ENCODE measurements at places on chromosomes 1 and 21.

DNA sequence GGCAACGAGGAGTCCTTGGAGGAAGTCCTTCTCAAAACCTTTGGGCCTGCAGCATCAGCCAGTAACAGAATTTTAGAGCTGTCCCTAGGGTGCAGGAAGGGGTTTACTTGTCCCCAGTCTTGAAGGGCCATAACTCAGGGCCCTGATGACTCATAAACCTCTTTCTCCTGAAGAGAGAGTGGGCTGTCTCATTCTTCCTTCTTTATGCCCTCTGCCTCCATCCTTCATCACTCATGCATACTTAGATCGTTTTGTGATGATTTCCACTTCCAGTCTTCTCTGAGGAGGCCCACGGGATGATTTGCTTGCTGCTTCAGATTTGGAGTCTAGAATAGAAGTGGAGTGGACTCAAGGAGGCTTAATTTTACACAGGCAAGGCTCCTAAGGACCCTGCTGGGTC lies 60.2 kb downstream of the NDUFS5 start:
- peak; percentile 52 for DNase-seq

DNA sequence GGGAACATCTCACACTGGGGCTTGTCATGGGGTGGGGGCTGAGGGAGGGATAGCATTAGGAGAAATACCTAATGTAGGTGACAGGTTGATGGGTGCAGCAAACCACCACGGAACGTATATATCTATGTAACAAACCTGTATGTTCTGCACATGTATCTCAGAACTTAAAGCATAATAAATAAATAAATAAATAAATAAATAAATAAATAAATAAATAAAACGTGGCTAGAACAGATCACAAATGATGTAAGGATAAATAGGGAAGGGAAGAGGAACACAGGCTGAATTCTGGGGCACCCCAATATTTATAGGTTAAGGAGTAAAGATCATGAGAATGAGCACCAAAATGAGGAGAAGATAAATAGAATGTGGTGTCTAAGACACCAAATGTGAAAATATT lies 592.2 kb downstream of the AMY1C start:
- DNase-seq = no peak

- DNase-seq = no peak
Measured at GRCh38 chr1:212242288-212242984, 42.8 kb upstream of the PPP2R5A start.

GRCh38 chr1:147478521-147478920 lies 62.8 kb upstream of the BCL9 start:
- DNase-seq = no peak

DNA sequence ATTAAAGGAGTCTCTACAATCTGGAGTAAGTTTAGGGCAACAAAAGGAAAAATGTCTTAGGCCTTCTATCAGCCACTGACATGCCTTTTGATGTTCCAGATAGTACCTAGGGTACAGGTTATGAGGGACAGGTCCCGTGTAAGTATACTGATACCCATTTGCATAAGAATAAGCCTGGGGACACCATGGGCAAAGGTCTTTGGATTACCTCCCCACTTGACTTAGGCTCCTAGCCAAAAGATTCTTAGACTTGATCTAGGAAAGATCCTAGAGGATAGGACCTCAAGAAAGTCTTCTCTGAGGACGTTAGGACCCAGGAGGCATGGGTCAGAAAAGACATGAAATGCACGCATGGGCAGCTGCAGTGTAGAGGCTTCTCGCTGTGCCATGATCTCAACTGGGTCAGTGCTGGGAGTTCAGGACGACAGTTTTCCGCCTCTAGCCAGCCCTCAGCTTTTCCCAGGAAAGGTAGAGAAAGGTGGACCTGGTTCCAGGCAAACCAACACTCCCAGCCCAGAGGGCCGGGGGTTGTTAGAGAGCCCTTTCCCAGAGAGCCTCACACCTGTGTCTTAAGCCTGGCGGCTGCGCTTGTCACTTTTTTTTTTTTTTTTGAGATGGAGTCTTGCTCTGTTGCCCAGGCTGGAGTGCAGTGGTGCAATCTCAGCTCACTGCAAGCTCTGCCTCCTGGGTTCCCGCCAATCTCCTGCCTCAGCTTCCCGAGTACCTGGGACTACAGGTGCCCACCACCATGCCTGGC lies 26.6 kb downstream of the MSTO1 start:
- DNase-seq = no peak

- DNase-seq = no peak
Measured at GRCh38 chr21:36846631-36847030, 119.8 kb downstream of the HLCS start.

- DNase-seq = no peak
Measured at GRCh38 chr1:196733091-196733970, 41.3 kb upstream of the CFHR3 start.

GRCh38 chr1:224683936-224684335 lies 67.8 kb downstream of the CNIH3 start:
- no peak for DNase-seq

DNA sequence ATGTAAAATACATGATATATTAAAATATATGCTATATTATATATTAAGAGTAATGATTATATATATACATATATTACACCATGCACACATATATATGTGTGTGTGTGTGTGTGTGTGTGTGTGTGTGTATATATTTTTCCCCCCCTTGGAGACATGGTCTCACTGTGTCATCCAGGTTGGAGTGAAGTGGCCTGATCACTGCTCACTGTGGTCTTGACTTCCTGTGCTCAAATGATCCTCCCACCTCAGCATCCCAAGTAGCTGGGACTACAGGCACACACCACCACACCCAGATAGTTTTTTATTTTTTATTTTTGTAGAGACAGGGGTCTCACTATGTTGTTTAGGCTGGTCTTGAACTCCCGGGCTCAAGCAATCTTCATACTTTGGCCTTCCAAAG lies 54.4 kb upstream of the RBM34 start:
- DNase-seq = no peak

GRCh38 chr1:236168716-236169429 lies 26.5 kb downstream of the GPR137B start:
- peak; percentile 47 for DNase-seq

DNA sequence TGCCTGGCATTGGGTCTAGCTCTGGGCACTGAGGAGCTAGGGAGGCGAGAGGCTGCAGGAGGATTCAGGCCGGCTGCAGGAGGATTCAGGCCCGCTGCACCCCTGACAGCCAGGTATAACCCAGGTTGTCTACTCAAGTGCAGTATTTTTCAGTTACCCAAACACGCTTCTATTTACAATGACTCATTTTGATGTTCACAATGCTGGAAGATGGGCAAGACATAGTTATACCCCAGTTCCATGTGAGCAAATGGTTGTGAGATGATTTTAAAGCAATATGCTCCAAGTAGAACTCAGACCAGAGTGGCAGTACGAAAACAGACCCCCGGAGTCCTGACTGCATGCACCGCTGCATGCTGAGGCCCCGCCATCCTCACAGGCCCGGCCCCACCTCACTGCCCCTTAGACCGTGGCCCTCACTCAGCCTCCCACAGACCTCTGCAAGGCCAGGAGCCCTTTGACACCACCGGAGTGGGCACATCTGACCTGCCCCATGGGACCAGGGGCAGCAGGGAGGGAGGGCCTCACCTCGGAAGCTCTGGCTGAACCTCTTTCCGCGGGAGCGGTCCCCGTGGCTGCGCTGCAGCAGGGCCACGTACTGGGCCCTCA lies 553 bp downstream of the LEFTY1 start:
- no peak for DNase-seq

GRCh38 chr1:2623571-2624337 lies 9.1 kb downstream of the MMEL1 start:
- no peak for DNase-seq

DNA sequence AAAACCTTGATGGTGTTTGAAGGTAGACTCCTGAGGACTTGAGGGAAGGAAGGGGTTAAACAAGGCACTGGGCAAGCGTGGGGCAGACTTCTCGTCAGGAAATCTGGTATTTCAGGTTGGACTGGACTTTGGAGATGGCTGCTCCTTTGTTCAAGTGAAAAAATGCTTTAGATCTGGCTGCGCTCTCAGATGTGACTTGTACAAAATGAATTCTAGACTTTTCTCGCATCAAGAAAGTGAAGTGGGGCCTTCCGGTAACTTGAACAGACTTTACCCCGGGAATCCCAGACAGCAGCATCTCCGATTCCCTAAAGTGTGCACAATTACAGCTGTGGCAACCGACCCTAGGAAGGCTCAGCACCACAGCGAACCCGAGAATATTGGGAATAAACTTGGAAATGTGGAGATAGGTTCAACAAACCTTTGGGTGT lies 44.3 kb upstream of the ERRFI1 start:
- DNase-seq = no peak

GRCh38 chr1:202362212-202362611 lies 13.7 kb downstream of the PPP1R12B start:
- no peak for DNase-seq

DNA sequence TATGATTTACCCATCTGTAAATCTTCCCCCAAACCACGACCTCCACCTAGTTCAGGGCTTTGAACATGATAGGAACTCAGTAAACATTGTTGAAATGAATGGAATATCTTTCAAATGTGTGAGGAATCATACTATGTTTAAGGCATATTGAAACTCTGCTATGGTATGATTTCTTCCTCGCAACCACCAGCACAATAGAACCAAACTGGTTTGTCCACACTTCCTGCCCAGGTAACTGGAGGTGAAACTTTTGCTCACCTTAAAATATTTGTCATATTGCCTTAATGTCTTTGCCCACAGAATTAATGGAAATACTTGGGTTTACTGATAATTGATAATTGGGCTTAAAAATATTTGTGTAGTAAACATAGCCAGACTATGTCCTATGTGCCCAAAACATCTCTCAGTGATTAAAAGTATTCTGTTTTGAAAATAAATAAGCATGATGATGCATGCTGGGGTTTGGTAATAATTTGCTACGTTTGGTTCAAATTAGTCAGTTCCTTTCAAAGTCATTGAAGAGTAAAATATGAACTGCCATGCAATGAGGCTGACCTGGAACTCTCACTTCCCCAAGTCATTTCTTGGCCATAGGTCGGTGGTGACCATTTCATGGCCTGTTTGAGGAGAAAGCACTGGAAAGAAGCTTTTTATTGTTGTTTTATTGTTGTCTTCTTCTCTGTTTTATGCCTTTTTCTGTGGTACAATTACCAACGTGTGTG lies 73.3 kb downstream of the TNFSF18 start:
- DNase-seq = no peak

DNA sequence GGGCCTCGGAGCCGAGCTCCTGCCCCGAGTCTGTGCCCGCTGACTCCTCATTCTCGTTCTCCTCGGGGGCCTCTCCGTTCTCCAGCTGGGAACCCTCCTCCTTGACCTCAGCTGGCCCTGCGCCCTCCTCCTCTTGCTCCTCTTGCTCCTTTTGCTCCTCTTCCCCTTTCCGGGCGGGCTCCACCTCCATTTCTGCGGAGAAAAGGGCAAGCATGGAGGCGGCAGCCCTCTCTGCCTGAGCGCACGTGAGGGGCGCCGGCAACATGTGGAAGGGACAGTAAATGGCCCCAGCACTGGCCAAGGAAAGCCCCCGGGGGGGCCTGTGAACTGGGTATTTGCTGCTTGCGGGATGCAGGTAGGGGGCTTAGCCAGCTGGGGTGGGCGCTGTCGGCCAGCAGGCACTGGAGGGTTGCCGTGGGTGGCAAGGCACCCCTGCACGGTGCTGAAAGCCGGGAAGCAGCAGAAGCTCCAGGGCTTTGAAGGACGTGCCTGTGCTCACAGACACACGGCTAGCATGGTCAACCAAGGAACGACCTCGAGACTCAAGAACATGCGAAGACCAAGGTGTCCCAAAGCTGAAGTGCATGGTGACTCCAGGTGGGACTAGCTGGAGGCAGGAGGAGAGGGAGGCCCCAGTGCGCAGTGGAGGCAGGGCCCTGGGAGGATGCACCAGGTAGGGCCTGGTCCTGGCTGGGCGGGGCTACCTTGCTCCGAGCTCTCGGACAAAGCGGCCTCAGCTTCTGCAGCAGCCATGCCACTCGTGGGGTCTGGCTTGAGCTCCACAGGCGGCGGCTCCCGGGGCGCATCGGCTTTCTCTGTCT lies 30.7 kb downstream of the ZBTB17 start:
- no peak for DNase-seq

- DNase-seq = no peak
Measured at GRCh38 chr1:217039926-217040325, 316.7 kb upstream of the ESRRG start.

DNA sequence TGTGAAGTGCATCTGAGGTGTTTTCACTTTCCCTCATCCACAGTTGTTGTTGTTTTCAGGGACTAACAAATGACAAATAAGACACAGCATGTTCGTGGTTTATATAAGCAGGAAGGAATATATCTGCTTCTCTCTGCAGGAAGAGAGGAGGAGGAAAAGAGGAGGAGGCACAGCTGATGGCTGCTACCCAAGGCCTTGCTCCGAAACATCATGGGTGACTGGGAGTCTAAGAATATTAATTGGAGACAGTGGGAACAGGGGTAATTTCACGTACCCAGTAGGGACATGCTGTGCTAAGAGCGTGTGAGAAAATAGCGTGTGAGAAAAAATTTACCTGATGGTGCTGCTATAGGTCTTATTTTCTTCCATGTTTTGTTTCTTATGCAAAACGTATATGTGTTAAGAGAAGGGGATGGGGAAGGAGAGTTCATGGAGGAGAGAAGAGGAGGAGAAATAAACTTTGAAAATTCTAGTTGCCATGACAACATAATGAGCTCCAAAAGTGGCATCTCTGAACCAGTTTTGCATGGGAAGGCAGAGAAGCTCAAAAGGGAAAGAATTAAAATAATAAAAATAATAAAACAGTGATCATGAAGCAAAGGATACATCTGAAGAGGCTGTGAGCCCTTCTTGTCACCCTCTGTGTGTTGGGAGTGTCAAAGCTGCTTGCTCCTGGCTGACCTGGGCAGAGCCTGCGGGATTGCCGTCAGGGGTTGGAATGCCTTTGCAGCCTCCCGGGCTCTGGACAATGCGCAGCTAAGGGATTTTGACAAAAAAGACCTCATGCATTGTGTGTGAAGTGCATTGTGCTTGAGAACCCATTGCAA lies 192.0 kb downstream of the CACNA1E start:
- no peak for DNase-seq

- DNase-seq = no peak
Measured at GRCh38 chr1:15851210-15852035, 3.9 kb downstream of the SPEN start.

- DNase-seq = no peak
Measured at GRCh38 chr1:239682960-239683359, 296.6 kb downstream of the CHRM3 start.

DNA sequence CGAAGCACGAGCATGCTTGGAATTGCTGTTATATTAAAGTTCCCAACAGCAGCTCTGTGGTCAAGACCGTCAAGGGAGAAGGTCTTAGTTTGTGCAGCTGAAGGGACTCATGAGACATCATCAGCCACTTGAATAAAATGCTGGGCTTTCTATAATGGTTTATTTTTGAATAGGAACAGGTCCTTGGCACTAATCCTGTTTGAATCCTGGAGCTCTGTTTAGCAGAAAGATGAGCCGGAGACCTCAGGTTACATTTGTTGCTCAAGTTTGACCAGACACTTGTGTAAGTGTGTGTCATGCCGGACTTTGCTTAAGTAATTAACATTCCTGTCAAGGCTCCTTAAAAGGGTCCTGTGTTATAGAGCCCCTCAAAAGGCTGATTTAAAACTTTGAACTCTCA lies 186.5 kb downstream of the ROR1 start:
- DNase-seq = no peak

Data from H54 (cell line).